ENCODE measurements at places on chromosomes 5 and 9.
A peak's percentile ranks its signal among the peaks of the same experiment; 100 is the strongest.

DNA sequence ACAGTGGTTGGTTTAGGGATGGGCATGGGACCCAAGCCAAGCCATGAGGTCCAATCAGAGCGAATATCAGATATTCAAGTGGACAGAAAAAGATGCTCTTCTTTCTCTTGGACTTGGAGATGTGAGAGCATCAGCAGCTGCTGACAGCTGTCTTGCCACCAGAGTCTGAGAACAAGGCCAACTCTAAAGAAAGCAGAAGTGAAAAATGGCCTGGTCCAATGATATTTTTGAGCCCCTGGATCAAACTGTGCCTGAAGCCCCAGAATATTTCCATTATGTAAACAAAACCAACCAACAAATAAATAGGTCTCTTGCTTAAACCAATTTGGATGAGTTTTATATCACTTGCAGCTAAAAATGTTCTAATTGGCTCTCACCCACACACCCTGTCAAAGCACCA lies 30.7 kb upstream of the JADE2 start:
- H3K4me3 ChIP-seq = no peak overlapping the region
- no peaks in the 10 kb centered on the region for H3K27me3 ChIP-seq
- no peaks in the 10 kb centered on the region for H3K4me1 ChIP-seq

DNA sequence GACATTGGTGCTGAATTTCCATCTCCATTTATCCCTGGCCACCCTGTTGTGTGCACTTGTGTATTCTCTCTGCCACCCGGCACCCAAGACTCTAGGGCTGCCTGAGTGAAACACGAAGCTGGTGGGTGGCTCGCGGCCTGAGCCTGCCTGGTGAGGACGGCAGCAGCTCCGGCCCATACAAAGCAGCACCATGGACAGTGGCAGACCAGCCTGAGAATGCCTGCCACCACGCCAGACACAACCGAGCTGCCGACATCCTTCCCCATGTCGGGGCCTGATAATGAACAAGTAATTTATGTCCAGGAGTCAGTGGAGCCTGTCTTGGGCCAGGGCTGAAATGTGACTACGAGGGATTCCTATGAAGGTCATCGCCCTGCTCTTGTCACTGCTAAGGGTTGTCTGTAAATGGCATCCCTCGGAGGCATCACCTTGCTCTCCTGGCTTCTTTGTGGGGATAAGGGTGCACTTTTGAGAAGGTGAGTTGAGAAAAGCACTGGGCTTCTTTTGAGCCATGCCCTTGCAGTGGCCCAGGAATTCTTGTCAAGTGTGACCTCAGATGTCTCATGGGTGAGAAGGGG lies 175.7 kb downstream of the MELK start:
- H3K4me3 ChIP-seq = no peak overlapping the region
- H3K27ac ChIP-seq = no peak overlapping the region
- H3K27me3 ChIP-seq = peaks cover 4% of the 10 kb centered on the region
- H3K36me3 ChIP-seq = no peaks in the 10 kb centered on the region

DNA sequence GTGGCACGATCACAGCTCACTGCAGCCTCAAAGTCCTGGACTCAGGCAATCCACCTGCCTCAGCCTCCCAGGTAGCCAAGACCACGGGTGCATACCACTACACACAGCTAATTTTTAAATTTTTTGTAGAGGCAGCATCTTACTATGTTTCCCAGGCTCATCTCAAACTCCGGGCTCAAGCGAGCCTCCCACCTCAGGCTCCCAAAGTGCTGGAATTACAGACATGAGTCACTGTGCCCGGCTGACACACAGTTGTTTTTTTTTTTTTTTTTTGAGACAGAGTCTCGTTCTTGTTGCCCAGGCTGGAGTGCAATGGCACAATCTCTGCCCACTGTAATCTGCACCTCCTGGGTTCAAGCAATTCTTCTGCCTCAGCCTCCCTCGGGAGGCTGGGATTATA lies 70.1 kb upstream of the CNOT6 start:
- H3K4me3 ChIP-seq = no peak overlapping the region
- H3K36me3 ChIP-seq = no peaks in the 10 kb centered on the region
- DNase-seq = no peak
- H3K27me3 ChIP-seq = no peaks in the 10 kb centered on the region
- H3K4me1 ChIP-seq = no peaks in the 10 kb centered on the region

- DNase-seq = no peak
- no peak overlapping the region for H3K27ac ChIP-seq
- H3K27me3 ChIP-seq = no peaks in the 10 kb centered on the region
Observed at GRCh38 chr9:124256517-124257069, 1.2 kb upstream of the NEK6 start.

DNA sequence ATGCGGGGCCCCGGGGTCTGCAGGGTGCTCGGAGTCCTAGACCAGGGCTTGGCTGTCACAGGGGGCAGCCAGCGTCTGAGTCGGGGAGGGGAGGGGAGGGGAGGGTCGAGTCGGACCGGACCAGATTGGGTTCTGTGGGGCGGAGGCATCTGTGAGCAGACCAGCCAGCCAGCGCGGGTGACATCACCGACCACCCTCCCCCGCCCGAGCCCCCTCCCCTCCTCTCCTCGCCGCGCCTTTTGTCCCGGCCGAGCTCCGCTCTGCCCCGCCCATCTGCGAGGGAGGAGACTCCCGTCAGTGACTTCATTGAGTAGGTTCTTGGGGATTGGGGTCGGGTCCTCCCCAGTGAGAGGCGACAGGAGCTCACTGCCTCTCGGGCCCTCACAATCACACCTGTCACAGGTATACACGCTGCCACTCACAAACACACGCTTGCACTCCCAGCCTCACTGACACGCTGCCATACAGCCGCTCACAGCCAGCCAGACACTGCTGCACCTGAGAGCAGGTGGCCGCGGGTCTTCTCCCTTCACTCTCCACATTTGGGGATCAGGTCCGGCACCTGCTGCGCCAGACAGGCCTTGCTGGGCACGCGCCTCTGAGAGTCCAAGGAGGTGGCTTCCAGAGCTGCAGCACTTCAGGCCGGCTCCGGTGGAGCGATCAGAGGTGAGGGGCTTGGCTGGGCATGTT lies 546 bp downstream of the DNAJB5 start:
- H3K27me3 ChIP-seq = no peaks in the 10 kb centered on the region
- H3K4me1 ChIP-seq = peaks cover 38% of the 10 kb centered on the region
- DNase-seq = peak; percentile 51
- H3K36me3 ChIP-seq = no peaks in the 10 kb centered on the region
- H3K4me3 ChIP-seq = peak overlapping the region; percentile 77

DNA sequence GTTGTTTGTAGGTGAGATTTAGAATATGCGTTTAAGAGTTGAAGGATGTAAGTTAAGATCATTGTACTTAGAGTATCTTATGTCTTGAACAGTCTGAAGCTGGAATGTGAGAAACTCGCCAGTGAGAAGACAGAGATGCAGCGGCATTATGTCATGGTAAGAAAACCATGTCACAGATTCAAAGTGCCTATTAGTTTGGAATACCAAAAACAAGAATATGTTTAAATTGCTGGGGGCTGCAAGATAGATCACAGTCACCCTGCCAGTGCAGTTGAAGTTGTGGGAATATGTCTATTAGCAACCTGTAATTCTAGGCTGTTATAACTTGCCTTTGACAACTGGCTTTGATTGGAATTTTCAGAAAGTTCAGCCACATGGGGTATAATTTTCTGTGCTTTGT lies 3.0 kb downstream of the TLE4 start:
- peaks cover 8% of the 10 kb centered on the region for H3K27me3 ChIP-seq
- H3K36me3 ChIP-seq = peaks cover 4% of the 10 kb centered on the region
- DNase-seq = no peak
- H3K27ac ChIP-seq = no peak overlapping the region
- H3K4me1 ChIP-seq = peaks cover 18% of the 10 kb centered on the region

DNA sequence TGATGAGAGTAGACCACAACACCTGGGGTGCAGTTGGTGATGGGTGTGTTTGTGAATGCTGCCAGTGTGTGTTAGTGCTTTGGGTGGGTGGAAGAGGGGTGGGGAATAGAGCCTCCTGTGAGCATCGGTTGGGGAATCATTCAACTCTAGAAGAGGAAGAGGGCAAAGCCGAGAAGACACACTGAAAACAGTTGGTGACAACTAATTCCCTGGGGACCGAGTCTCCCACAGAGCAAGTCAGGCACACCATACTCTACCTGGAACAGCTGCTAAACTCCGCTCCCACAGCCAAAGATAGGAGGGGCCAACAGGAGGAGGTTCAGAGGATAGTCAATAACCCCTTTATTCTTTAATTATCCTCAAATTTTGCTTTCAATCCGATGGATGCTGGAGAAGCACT lies 1.6 kb upstream of the ARHGEF39 start:
- H3K27ac ChIP-seq = no peak overlapping the region
- no peaks in the 10 kb centered on the region for H3K36me3 ChIP-seq

DNA sequence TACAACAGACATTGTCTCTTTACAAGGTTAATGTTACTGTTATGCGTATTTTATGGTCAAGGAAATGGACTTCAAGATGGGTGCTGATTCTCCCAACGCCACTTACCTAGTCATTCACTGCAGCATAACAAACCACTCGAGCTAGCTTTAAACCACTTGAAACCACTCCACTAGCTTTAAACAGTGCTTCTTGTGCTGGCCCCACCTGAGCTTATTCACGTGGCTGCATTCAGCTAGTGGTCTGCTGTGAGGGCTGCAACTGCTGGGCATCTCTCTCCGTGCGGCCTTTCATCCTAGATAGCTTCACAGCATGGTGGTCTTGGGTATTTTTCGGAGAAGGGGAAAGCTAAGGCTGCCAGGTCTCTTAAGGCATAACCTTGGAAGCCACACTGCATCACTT lies 3.5 kb upstream of the HRH2 start:
- no peak for DNase-seq
- no peaks in the 10 kb centered on the region for H3K36me3 ChIP-seq
- H3K27me3 ChIP-seq = peaks cover 9% of the 10 kb centered on the region
- no peak overlapping the region for H3K27ac ChIP-seq

GRCh38 chr9:95496687-95497086 lies 20.1 kb downstream of the PTCH1 start:
- no peak for DNase-seq
- H3K4me3 ChIP-seq = no peak overlapping the region
- no peak overlapping the region for H3K27ac ChIP-seq
- peaks cover 20% of the 10 kb centered on the region for H3K4me1 ChIP-seq
- no peaks in the 10 kb centered on the region for H3K36me3 ChIP-seq
